ENCODE measurements at places on chromosomes 4 and X.

GRCh38 chr4:185405296-185405999 is 8.8 kb downstream of the ANKRD37 start:
- no peaks in the 10 kb centered on the region for H3K27me3 ChIP-seq
- DNase-seq = no peak
- H3K4me1 ChIP-seq = no peaks in the 10 kb centered on the region

DNA sequence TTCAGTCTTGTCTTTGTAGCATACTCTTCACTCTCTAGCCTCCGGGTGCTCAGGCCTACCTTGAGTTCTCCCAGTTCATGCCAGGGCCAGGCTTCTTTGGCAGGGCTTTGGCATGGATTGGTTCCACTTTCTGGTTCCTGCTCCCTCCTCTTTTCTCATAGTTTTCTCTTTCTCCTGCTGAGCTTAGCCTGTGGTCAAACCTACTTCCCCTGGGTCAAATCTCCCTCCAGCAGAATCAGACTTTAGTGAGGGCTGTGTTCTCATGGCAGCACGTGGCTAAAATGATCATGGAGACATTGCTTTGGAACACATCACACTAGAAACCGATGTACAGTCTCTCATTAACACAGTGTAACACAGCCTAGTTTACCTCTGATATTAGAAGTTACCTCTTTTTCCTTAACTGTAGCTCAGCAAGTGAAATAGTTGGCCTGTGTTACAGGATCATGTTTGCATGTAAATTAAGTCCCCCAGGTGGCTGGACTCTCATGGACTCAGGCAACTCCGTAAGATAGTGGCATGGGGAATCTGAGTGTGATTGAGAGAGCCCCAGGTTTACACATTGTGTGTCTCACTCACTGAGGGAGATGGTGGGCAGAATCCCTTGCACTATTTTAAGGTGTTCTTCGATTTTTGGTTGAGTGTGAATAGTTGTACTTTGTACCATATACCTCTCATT is 13.3 kb downstream of the RAB9A start:
- peaks cover 28% of the 10 kb centered on the region for H3K36me3 ChIP-seq
- no peak overlapping the region for H3K4me3 ChIP-seq
- no peaks in the 10 kb centered on the region for H3K4me1 ChIP-seq
- H3K27ac ChIP-seq = no peak overlapping the region

- DNase-seq = peak; percentile 68
- H3K4me1 ChIP-seq = peaks cover 21% of the 10 kb centered on the region
- no peaks in the 10 kb centered on the region for H3K36me3 ChIP-seq
- H3K4me3 ChIP-seq = no peak overlapping the region
These were observed 242.0 kb downstream of the BCOR start for GRCh38 chrX:39855748-39856129.

DNA sequence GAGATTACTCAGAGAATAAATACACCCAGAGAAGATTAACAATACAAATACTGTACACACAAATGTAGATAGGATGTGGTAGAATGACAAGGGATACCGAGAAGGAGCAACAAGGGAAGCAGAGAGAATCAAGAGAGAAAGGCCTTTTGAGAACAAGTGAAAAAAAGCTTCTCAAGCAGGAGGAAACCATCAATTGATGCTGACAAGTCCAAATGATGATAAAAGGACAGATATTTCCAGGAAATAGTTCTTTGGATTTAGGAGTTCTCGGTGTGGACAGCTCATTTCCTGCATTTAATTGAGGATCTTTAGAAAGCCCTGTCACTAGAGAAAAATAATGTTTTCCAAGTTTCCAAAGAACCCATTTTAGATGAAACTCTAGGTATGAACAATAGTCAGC is 48.1 kb downstream of the NPY5R start:
- H3K27ac ChIP-seq = no peak overlapping the region
- no peak overlapping the region for H3K4me3 ChIP-seq
- no peaks in the 10 kb centered on the region for H3K27me3 ChIP-seq

DNA sequence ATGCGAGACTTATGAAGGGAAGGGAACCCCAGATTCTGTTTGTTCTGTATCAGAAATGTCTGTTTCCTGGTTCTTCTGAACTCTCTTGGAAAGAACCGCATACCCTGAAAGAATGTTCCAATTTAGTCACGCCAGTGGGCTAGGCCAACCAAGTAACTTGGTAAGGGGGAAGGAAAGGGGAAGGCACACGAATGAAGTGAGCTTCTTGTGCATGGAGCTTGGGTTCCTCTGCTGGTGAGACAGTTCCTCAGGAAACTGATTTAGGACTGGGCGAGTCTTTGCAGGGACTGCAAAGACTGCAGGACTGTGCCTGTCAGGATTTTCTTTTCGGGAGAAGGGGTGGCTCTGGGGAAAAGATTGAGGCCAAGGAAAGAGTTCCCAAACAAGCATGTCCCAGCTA is 35.6 kb downstream of the FRMPD3 start:
- no peak overlapping the region for H3K27ac ChIP-seq
- H3K4me1 ChIP-seq = no peaks in the 10 kb centered on the region
- no peak for DNase-seq
- no peak overlapping the region for H3K4me3 ChIP-seq
- H3K27me3 ChIP-seq = no peaks in the 10 kb centered on the region

GRCh38 chrX:13258052-13258444 is 61.8 kb downstream of the ATXN3L start:
- no peak for DNase-seq
- no peak overlapping the region for H3K27ac ChIP-seq
- no peaks in the 10 kb centered on the region for H3K27me3 ChIP-seq
- no peaks in the 10 kb centered on the region for H3K4me1 ChIP-seq
- no peaks in the 10 kb centered on the region for H3K36me3 ChIP-seq

GRCh38 chrX:38087594-38087993 is 81.2 kb downstream of the SYTL5 start:
- H3K4me1 ChIP-seq = no peaks in the 10 kb centered on the region
- no peak for DNase-seq
- no peak overlapping the region for H3K27ac ChIP-seq
- H3K27me3 ChIP-seq = no peaks in the 10 kb centered on the region

GRCh38 chr4:127364397-127364796 is 268.4 kb upstream of the INTU start:
- no peaks in the 10 kb centered on the region for H3K4me1 ChIP-seq
- no peak for DNase-seq
- H3K27me3 ChIP-seq = no peaks in the 10 kb centered on the region
- no peaks in the 10 kb centered on the region for H3K36me3 ChIP-seq
- H3K4me3 ChIP-seq = no peak overlapping the region
- no peak overlapping the region for H3K27ac ChIP-seq

DNA sequence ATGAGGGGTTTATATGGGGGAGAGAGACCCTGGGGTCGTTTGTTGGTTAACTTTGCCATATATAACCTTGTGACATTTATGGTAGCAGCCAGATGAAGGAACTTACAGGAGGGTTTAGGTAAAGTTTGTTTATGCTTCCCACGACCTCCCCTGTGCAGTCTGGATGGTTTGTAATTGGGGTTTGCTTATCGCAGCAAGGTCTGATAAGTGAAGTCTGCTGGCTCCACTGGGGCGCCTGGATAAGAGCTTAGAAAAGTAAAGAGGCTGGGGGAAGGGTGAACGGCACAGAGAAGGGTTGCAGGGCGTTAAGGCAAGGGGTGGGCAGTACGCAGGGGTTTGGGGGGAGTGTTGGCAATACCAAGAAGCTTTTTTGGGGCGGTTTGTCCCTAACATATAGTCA is 98.7 kb downstream of the KDM6A start:
- H3K27ac ChIP-seq = no peak overlapping the region
- no peak for DNase-seq
- H3K27me3 ChIP-seq = no peaks in the 10 kb centered on the region
- H3K4me3 ChIP-seq = no peak overlapping the region
- no peaks in the 10 kb centered on the region for H3K36me3 ChIP-seq
- no peaks in the 10 kb centered on the region for H3K4me1 ChIP-seq

DNA sequence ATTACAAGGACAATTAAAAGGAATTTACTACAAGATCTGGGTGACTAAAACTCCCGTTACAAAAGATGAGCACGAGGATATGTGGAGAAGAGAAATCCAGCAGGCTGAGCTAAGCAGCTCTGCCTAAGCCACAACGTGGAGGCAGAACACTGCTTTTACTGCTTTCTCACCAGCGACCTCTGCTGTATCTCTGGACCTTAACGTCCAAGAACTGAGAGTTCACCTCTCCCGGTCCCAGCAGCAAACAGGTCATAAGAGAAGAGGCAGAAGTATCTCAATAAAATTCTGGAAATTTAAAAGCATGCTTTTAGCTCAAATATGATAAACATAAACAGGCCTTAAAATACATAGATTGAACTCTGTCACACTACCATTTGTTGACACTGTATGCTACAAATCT is 81.0 kb downstream of the ADGRA3 start:
- H3K36me3 ChIP-seq = peaks cover 50% of the 10 kb centered on the region
- H3K27ac ChIP-seq = no peak overlapping the region
- H3K27me3 ChIP-seq = no peaks in the 10 kb centered on the region
- no peak overlapping the region for H3K4me3 ChIP-seq
- peak; percentile 19 for DNase-seq
- no peaks in the 10 kb centered on the region for H3K4me1 ChIP-seq

DNA sequence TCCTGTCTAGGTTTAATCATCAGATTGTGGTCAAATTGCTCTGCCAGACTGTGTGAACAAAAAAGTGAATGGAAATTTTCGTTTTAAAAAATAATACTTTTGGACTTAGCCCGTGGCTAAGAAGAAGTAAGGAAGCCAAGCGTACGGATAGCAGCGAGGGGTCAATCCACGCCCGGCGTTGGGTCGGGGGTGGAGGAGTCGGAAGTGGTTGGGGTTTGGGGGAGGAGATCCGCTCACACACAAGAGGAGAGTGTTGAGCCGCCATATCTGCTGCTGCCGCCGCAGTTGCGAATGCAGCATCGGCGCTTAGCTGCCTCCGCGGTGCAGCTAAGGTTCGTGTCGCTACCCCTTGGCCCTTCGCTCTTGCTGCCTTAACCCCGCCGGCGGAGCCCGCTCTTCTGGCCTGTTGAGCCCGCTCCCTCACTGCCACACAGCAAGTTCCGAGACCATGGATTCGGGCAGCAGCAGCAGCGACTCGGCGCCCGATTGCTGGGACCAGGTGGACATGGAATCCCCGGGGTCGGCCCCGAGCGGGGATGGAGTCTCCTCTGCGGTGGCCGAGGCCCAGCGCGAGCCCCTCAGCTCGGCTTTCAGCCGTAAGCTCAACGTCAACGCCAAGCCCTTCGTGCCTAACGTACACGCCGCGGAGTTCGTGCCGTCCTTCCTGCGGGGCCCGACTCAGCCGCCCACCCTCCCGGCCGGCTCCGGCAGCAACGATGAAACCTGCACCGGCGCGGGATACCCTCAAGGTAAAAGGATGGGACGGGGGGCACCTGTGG is at the start of gene GSPT2:
GSPT2 (plus strand) TSS at position 264 of the 779 bp plus-strand sequence; CDS start at position 449, 185 bp downstream.
- no peaks in the 10 kb centered on the region for H3K4me1 ChIP-seq
- no peaks in the 10 kb centered on the region for H3K27me3 ChIP-seq
- peak; percentile 66 for DNase-seq
- H3K36me3 ChIP-seq = no peaks in the 10 kb centered on the region
- peak within 1 kb of the TSS; percentile 62 for H3K27ac ChIP-seq

- no peak overlapping the region for H3K27ac ChIP-seq
- no peaks in the 10 kb centered on the region for H3K36me3 ChIP-seq
- DNase-seq = no peak
- H3K27me3 ChIP-seq = no peaks in the 10 kb centered on the region
- H3K4me1 ChIP-seq = no peaks in the 10 kb centered on the region
These were observed 14.7 kb upstream of the CYP2U1 start for GRCh38 chr4:107916623-107917022.

GRCh38 chr4:153931804-153932203 is 142.9 kb upstream of the SFRP2 start:
- no peaks in the 10 kb centered on the region for H3K4me1 ChIP-seq
- no peaks in the 10 kb centered on the region for H3K27me3 ChIP-seq
- no peak for DNase-seq
- H3K4me3 ChIP-seq = no peak overlapping the region

DNA sequence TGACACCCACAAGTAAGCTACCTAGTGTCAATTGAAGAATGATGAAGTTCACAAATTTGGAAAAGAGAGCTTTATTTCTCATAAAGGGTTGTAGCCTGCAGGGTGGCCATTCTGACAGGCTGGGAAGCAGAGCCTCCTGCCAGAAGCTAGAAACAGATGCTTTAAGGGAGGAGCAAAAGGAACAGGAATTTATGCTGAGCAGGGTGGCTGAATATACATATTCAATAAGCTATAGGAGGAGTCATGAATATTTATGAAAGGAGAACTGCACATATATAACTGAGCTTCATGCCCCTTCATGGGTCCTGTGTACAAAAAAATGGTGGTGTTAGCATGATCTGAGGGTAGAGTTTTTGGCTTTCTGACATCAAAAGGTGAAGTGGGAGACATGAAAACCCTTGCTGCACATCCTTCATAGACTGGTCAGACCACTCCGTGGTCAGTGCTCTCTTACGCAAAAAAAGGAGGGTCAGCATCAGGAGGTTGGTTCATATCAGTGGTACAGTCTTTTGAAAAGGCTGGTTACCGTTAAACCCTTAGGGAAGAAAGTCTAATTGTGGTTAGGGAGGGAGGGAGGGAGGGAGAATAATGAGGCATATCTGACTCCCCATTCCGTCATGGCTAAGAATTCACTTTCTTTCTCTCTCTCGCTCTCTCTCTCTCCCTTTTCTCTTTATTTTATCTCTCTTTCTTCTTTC is 121.4 kb downstream of the LUZP4 start:
- no peaks in the 10 kb centered on the region for H3K36me3 ChIP-seq
- no peak for DNase-seq
- no peak overlapping the region for H3K27ac ChIP-seq
- H3K4me3 ChIP-seq = no peak overlapping the region

DNA sequence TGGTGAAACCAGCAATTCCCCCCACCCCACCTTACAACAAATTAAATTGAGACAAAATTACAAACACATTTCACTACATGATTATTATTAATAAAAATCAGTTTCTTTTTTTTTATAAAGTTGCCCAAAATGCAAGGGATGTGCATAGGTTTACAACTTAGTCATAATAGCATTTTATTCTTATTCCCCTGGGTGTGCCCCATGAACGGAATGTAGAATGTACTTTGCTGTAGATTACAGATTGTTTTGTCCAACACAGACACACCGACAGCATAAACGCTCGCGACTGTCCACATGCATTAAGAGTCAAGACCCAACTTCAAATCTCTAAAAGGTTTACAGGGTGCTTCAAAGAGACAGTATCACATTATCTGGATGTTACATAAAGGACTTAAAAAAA is 72.3 kb downstream of the NYX start:
- H3K36me3 ChIP-seq = no peaks in the 10 kb centered on the region
- no peak overlapping the region for H3K4me3 ChIP-seq
- H3K27me3 ChIP-seq = no peaks in the 10 kb centered on the region
- no peak overlapping the region for H3K27ac ChIP-seq

DNA sequence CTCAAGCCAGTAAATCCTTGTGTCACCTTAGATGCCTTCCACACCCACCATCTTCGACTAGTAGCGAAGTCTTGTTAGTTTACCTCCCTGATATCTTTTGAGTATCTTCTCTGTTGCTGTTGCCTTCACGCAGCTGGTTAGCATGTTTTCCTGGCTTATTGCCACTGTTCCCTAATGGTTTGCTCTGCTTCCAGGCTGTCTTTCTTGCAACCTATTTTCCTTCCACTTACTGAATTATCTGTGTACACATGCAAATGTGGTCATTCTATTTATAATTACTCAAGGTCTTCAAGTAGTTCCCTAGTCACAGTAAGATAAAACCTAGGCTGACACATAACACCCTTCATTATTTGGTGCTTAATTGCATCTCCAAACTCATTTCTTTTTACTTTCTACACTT is 89.5 kb downstream of the UGT8 start:
- H3K36me3 ChIP-seq = no peaks in the 10 kb centered on the region
- no peak overlapping the region for H3K4me3 ChIP-seq
- H3K27me3 ChIP-seq = no peaks in the 10 kb centered on the region
- no peak for DNase-seq
- H3K4me1 ChIP-seq = no peaks in the 10 kb centered on the region

- H3K27me3 ChIP-seq = no peaks in the 10 kb centered on the region
- H3K4me3 ChIP-seq = no peak overlapping the region
- H3K36me3 ChIP-seq = no peaks in the 10 kb centered on the region
- H3K4me1 ChIP-seq = no peaks in the 10 kb centered on the region
- peak; percentile 38 for DNase-seq
These were observed 965.3 kb downstream of the CCSER1 start for GRCh38 chr4:91092398-91092980.
